Bronchial epithelial cell (primary cell): ENCODE measurements at places on chromosomes 12 and 14. TPM values are rescaled to one million over a fixed set of nuclear protein-coding genes. Genes with fewer than 3 reads are reported as not detected.

DNA sequence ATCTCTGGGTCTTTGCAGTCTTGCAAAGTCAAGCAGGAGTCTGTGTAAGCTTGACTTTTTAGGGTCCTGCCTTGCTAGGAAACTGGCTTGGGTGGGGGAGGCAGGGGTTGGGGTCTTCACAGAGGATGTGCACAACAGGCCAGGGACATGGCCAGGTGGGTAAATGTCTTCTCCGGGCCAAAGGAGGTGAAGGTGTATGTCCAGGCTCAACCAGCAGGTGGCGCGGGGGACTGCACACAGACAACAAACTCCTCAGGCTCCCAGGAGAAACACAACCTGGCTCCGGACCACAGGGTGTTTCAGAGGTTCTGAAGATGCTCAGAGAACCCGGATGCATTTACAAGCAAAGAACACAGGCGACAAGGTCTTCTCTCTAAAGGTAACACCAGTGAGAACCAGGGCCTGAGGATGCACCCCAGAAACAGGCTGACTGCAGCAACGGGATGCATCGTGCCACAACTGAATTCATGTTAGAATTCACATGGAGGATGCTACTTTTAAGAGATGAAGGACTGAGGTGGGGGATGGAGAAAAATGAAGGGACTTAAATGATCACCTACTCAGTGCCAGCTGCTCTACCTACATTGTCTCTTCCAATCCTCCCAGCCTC, 56.0 kb downstream of the PLEKHG3 start:
- DNase-seq, result peak; percentile 49

DNA sequence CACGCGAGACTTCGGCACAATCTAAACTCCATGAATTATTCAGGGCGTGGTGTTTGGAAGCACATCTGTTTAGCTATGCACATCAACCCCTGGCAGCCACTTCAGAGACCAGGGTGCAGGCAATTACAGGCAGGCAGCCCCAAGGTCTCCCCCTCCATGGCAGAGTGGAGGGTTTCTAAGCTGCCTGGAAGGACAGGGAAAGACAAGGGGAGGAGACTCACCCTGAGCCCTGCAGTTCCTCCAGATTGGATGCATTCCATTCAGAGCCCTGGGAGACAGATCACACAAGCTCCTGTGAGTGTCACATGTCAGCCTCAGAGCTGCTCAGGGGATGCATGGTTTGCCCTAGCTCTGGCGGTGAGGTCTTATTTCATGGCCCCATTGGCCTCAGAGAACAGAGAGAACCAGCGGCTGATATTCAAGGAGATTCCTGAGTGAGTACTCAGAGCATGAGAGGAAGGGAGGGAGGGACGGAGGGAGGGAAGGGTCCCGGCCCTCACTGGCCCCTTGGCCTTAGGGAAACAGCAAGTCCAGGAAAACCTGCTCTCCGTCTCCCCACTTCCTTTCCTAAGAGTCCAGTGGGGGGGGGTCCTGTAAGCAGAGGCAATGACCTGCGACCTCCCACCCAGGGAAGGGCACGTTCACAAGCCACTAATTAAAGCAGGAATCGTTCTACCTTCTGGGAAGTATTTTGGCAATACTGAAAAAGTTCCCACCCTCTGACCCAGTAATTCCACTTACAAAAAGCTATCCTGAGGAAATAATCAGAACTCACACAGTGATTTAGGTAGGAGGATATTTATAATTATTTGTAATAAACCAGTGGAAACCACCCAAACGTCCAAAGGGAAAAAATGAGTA, 55.1 kb downstream of the SSH1 start:
- DNase-seq, result no peak

DNA sequence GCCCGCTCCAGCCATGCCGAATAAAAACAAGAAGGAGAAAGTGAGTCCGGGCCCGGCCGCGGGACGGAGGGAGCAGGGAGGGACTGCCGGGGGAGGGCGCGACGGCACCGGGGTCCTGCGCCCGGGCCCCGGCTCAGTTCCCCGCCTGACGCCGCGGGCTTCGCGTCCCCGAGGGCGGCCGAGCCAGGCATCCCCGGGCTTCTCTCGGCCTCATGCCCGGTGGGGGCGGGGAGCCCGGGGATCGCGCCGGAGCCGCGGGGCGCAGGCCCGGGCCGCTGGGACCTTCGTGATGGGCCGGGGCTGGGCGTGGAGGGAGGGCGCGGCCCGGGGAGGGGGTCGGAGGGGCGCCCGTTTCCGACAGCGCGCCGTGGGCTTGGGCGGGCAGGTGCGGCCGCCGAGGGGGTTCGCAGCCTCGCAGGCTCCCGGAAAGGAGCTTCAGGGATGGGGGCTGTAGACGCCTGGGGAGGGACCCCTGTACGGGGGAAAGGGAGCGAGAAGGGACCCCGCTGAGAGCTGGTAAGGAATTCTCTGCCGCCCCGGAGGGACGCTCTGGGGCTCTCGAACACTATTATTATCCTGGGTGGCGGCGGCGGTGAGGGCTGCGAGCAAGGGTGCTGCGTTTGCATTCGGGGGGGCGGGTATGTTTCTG, 496 bp downstream of the PPP2R5C start:
- DNase-seq, result no peak

GRCh38 chr12:91994208-91994797, 151.3 kb downstream of the BTG1 start:
- no peak for DNase-seq

DNA sequence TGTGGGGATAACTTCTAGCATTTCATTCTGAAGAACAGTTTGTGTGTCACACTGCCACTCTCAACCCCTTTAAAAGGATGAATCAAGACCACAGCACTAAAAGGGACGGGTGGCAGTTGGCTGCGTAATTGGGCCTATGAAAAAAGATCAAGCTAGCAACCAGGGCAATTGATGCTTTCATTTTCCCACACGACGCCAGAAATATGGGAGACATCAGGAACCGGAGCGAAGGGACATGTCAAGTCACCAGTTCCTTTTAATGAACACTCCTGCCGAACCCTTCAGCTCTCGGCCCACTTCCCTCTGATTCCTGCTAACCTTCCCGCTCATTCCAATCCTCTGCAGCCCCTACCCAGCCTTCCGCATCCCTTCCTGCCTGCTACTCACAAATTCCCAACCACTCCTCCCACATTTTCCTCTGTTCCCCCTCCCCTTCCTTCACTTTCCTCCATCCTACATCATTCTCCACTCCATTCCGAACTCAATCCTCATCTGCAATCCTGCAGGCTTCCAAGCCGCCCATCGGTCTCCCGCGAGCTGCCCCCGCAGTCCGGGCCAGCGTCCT, 753 bp downstream of the CSRNP2 start:
- peak; percentile 16 for DNase-seq

Gene ACVRL1
- under 0.01 TPM in 1 of 2 replicates, not detected in the other for total RNA-seq

Gene PTCSC3
- not detected in 2 replicates for total RNA-seq

Gene HOMEZ
- total RNA-seq, result 5.0 and 6.3 TPM in 2 replicates
